Left lobe of liver (tissue), 2 donors: ENCODE measurements at places on chromosomes 5 and 9. TPM values are rescaled to one million over a fixed set of nuclear protein-coding genes. Genes with fewer than 3 reads are reported as not detected.

SH3TC2 gene
- 0.43 TPM for total RNA-seq

PLAC8L1 gene
- not detected for total RNA-seq

AKNA gene
- 7.3 TPM for total RNA-seq

NMUR2 gene
- total RNA-seq: not detected

RALGPS1 gene
- 3.2 TPM for total RNA-seq

RASGEF1C gene
- total RNA-seq: 0.30 TPM

LCN15 gene
- not detected for total RNA-seq

PCDHAC2 gene
- 0.86 TPM for total RNA-seq

FBXO10 gene
- 3.4 TPM for total RNA-seq

PRRC2B gene
- total RNA-seq: 80.7 TPM

CMYA5 gene
- 1.3 TPM for total RNA-seq
